H1 (cell line): ENCODE measurements at places on chromosomes 5 and 9. TPM values are rescaled to one million over a fixed set of nuclear protein-coding genes. Genes with fewer than 3 reads are reported as not detected.

DNA sequence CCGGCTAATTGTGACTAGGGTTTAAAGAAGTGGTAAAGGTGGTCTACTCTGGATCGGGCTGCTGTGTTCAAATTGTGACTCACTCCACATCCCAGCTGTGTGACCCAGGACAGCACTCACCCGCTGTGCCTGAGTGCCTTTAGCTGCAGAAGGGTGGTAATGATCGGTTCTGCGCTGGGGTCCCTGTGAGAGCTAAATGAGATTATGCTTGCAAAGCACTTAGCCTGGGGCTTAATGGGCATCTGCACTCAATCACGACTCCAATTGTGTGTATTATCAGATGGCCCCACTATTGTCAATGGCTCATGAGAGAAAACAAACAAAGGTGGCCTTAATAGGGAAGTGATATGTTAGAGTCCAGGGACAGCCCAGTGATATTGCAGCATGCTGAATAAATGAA is 25.1 kb upstream of the TBC1D2 start:
- no peak for DNase-seq

Gene TNC
- total RNA-seq = 11.2 and 11.4 TPM in 2 replicates

DNA sequence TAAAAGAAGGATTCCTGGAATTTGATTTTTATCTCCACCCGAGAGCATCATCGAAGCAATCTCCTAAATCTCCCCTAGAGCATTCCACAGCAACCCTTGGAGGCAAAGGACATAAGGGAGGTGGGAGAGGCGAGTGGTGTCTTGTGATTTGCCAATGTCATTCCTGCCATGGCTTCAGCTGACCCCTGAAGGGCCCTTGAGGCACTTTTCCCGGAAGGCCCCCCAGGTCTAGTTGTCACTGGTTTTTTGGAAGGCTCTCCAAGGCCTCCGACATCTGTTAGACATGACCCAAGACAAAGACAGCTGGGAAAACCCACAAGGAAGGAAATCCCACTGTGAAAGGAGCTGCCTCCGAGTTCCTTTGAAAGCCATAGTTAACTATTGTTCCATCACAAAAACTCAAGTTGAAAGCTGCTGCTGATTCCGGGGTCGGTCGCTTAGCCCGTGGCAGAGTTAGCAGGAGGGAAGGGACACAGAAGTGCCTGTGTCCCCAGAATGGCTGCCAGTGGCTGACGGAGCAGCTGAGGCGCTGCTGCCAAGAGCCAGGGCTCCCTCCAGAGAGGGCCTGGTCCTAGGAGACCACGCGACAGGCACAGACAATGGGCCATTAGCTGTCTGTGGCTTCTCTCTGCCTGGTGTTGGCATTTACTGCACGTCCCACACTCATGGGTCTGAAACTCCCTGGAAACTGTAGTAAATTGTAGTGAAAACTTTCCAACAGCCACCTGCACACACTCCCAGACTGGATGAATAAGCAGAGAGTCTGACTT is 24.4 kb upstream of the TRIO start:
- no peak for DNase-seq

Gene IPPK
- total RNA-seq = 10.5 and 11.4 TPM in 2 replicates

Gene ZNF354C
- 2.3 and 2.6 TPM in 2 replicates for total RNA-seq

Gene LAMC3
- total RNA-seq = 12.3 and 13.2 TPM in 2 replicates

GRCh38 chr5:74250304-74251102 is 390.0 kb downstream of the ENC1 start:
- DNase-seq = no peak

GRCh38 chr9:35811381-35812024 is 559 bp downstream of the SPAG8 start:
- DNase-seq = no peak

Gene COL15A1
- 0.08 and 0.15 TPM in 2 replicates for total RNA-seq

DNA sequence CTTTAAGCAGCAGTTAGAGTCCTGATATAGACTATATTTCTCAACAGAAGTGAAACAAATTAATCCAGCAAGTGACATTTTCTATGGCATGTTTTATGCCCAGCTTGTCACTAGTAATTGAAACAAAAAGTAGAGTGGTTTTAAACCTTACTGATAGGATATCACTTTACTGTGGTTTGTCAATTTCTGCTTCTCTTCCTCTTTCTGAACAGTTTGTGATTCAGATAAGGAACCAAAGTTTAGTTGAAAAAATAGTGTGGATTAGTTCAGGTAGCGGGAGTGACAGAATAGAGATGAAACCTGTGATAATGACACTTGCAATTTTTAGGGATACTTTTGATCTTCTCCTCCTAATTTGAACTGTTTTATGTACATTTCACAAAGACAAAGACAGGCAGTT is 485.7 kb upstream of the EDIL3 start:
- no peak for DNase-seq
